ENCODE measurements at places on chromosomes 12 and 14. TPM values are rescaled to one million over a fixed set of nuclear protein-coding genes. Genes with fewer than 3 reads are reported as not detected.

- DNase-seq: no peak
These were observed 36.0 kb upstream of the BATF start for GRCh38 chr14:75486318-75486717.

- no peak for DNase-seq
These were observed 86.4 kb upstream of the RFLNA start for GRCh38 chr12:124208489-124208888.

DNA sequence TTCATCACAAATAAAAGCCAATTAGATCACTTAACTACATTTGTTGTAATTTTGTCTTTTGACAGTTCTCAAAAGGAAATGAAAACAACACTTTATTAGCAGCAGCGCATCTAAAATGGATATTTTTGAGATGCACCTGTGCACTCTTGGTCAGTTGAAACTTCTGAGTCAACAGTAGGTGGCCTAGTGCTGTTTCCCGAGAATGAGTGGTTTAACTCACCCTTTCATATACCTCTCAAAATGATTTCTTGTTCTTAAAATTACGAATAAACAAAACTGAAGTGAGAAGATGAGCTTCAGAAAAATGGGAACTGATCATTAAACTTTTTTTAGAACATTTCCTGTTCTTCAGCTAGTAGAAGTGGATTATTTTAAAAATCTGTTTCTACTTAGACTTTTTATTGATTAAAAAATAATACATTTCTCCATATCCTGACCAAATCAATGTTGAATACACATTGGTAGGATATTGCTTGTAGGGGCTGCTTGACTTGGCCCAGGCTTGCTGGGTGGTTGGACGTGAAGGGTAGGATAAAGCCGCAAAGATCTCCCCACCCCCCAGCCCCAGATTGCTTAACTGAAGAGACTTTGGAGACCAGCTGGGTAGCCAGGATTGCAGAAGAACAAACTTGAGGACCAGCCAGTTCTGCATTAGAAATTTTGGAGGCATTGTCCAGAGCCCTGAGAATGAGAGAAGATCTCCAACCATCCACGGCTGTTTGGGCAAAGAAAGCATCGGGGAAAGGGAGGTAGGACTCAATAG, 22.3 kb upstream of the STK38L start:
- no peak for DNase-seq

- DNase-seq: no peak
These were observed 1.4 kb upstream of the KERA start for GRCh38 chr12:91059211-91059610.

DNA sequence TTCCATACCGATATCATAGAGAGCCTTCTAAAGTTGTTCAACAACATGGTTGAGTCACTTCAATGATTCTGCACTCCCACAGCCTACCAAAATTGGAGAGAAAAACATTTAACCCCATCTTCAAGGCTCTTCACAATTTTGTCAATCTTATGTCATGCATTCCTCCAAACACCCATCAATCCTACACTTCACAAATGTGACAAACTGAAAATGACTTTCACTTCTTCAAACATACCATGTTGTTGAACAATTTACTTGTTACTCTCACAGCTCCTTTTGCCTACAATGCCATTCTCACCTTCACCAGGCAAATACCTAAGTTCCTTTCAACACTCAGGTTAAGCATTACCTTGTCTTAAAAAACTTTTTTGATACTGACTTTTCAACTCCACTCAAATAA, 88.0 kb downstream of the OSBPL8 start:
- DNase-seq: no peak

DNA sequence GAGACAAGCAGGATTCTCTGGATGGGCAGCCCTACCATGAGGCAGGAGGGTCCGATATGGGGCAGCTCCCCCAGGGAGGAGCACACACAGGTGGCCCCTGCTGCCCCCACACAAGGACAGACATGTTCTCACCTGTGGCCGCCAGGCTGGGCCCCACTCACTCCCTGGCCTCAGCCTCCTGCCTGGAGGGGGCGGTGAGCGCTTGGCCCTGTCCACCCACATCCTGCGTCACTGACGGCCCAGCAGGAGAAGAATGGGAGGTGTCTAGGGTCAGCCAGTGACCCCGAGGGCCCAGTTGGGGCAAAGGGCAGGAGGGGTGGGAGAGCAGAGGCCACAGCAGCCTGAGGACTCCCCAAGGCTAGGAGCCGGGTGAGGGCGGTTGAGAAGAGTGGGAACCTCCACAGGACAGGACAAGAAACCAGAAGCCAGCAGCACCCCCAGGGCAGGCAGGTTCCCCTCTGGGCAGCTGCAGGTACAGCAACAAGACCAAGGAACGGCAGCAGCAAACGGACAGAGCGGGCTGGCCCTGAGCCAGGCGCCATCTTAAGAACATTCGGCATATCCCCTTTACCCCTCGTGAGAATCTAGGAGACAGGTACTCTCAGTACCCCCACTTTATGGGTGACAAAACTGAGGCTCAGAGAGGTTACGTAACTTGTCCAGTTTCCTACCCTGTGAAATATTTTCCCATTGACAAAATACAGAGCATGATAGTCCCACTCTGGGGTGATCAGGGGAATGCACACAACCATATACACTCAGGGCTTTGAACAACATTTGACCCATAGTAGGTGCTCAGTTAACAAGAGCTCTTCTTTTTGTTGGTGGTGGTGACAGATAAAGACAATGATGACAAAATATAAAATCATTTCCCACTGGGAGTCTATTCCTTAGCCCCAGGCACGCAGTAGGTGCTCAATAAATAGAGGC, 74.3 kb downstream of the NCOR2 start:
- no peak for DNase-seq

GRCh38 chr12:15212930-15213329, 8.3 kb downstream of the RERG start:
- DNase-seq: no peak

DNA sequence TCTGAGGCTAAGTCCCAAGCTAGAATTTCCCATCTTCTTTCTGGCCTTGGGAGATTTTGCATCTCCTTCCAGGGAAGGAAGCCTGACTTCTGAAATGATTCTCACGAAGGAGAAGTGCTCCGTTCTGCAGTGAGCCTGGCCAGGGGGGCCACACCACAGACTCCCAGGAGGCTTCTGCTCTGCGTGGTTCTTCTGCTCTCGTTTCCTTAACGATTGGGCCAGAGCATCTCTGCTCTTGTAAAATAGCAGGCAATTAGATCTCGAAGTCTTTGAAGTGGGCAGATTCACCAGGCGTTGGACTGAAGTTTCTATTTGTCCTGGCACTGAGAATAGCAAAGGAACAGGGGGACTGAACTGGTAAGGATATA, 6.7 kb upstream of the BATF start:
- no peak for DNase-seq

- no peak for DNase-seq
These were observed 290.9 kb downstream of the PPFIA2 start for GRCh38 chr12:81468206-81468605.

GRCh38 chr12:31641509-31642090, 17.9 kb upstream of the ETFBKMT start:
- DNase-seq: no peak

- DNase-seq: no peak
These were observed 21.9 kb downstream of the BDKRB1 start for GRCh38 chr14:96277890-96278289.

- no peak for DNase-seq
These were observed 41.5 kb upstream of the NR2C1 start for GRCh38 chr12:95114766-95115405.

GRCh38 chr12:67592228-67593011, 56.1 kb upstream of the DYRK2 start:
- DNase-seq: peak; percentile 80

DNA sequence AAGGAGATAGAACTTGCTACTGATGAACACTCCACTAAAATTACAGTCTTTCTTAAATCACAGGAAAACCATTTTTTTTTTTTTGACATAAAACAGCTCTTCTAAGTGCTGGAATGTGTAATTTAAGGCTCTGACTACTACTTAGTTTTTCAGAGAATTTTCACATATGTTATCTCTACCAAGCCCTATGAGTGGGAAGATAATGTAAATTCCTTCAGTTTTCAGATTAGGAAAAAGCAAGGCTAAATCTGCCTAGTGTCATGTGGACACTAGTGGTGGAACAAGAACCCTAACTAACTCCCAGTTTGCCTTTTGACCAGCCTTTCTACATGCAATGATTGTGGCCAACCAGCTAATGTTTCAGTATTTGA, 37.3 kb upstream of the CSRP2 start:
- DNase-seq: no peak

DNA sequence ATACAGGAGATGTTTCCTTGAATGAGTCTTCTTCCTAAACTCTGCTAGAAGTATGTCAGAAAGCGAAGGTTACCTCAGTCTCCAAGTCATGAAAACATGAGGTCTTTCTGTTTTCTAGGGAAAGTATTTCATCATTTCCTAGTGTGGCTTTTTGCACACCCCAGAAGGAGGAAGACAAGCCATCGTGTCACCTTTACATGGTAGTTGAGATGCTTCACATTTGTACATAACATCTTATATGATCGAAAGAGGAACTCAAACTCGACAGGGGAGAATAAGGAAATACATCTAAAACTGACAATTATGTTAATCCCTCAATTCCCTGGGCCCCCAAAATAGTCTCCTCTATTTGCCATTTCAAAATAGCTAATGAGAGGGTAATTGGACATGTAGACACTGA, 214.1 kb upstream of the PLEKHG7 start:
- DNase-seq: no peak

DNA sequence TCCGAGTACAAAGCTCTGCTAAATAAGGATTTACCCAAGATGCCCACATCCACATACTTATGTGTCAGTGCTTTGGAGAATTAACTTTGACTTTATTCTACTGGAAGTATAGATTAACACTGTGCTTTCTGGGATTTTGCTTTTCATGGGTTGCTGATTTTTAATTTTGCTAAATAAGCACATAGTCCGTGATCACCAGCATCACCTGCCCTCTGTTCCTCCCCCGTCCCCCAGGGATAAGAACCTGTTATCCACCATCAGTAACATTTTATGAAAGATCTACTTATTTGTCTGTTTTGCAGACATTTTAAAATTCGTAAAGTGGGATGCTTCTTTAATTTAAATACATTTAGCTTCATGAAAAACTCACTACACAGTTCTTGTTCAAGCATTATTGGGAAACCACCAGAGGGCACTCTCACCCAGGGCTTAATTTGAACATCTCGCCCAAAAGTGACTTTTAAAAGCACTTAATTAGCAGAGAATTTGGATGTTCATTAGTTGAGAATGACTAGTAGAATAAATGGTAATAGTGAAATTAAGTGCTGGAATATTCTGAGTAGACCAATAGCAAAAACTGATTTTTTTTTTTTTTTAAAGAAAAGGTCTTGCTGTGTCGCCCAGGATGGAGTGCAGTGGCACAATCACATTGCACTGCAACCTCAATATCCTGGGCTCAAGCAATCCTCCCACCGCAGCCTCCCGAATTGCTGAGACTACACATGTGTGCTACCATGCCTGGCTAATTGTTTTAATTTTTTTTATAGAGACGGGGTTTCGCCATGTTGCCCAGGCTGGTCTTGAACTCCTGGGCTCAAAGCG, 35.7 kb downstream of the MRPL42 start:
- peak; percentile 31 for DNase-seq

- DNase-seq: no peak
These were observed 837 bp downstream of the COL2A1 start for GRCh38 chr12:48003226-48004052.

- peak; percentile 48 for DNase-seq
These were observed 82.5 kb upstream of the EVL start for GRCh38 chr14:99982537-99983250.

GRCh38 chr12:106782619-106783018, 8.1 kb downstream of the RIC8B start:
- no peak for DNase-seq

- DNase-seq: no peak
These were observed 182.7 kb upstream of the SFSWAP start for GRCh38 chr12:131528144-131528543.

DNA sequence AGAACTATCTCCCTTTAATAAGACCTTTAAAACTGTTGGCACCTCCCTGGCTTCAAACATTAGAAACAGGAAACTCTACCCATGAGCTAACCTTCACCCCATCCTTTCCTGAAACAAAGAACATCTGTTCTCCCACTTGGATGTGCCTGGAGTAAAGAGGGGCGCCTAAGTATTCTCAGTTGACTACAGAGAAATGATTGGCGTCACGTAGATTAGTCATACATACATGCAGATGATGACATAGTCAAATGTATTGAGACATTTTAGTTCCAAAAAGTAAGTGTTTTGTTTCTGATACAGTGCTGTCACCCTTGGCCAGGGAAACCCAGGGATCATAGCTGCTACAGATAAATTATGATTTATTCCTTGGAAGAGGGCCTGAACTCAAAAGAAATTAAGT, 260.0 kb upstream of the PLEKHG7 start:
- peak; percentile 37 for DNase-seq

- DNase-seq: no peak
These were observed 35.9 kb upstream of the DYNC1H1 start for GRCh38 chr14:101928415-101928841.

The MIP gene
- 0.29 TPM for total RNA-seq

The TEX52 gene
- total RNA-seq: not detected

The KRT5 gene
- total RNA-seq: not detected

The KRT85 gene
- not detected for total RNA-seq

The P2RX2 gene
- total RNA-seq: not detected

The KRT73 gene
- total RNA-seq: not detected

The KERA gene
- not detected for total RNA-seq

The PROX2 gene
- not detected for total RNA-seq

The JDP2 gene
- 3.7 TPM for total RNA-seq

Data from RPMI7951 (cell line).